IgD-negative memory B cell (primary cell): ENCODE measurements at places on chromosomes 11 and 22. TPM values are rescaled to one million over a fixed set of nuclear protein-coding genes. Genes with fewer than 3 reads are reported as not detected.

FZD4 gene
- not detected for polyA plus RNA-seq

APOL5 gene
- not detected for polyA plus RNA-seq

ZP1 gene
- polyA plus RNA-seq: not detected

GP1BB gene
- polyA plus RNA-seq: 2.0 TPM

KCNE3 gene
- not detected for polyA plus RNA-seq

TCIRG1 gene
- polyA plus RNA-seq: 46.0 TPM

CXCR5 gene
- polyA plus RNA-seq: 93.4 TPM

MYEOV gene
- 1.4 TPM for polyA plus RNA-seq

OR52I1 gene
- polyA plus RNA-seq: not detected

TTC36 gene
- polyA plus RNA-seq: 0.55 TPM

MISFA gene
- polyA plus RNA-seq: 0.89 TPM

MRGPRX4 gene
- not detected for polyA plus RNA-seq

SYT13 gene
- polyA plus RNA-seq: not detected

CCDC116 gene
- 0.11 TPM for polyA plus RNA-seq

ISX gene
- polyA plus RNA-seq: not detected

CNIH2 gene
- polyA plus RNA-seq: not detected

SYT9 gene
- polyA plus RNA-seq: 0.21 TPM

GVQW3 gene
- 2.1 TPM for polyA plus RNA-seq

SERPIND1 gene
- polyA plus RNA-seq: 0.23 TPM

ZNHIT2 gene
- 20.2 TPM for polyA plus RNA-seq

GSTT2B gene
- polyA plus RNA-seq: not detected

USP2 gene
- not detected for polyA plus RNA-seq

SLC39A13 gene
- polyA plus RNA-seq: 15.5 TPM
